Breast epithelium (tissue), 4 donors: ENCODE measurements at places on chromosomes 2 and 18. TPM values are rescaled to one million over a fixed set of nuclear protein-coding genes. Genes with fewer than 3 reads are reported as not detected.

IL1RL2 gene
- 5.9 TPM for total RNA-seq

CNDP1 gene
- total RNA-seq, result not detected

GKN2 gene
- total RNA-seq, result not detected

VAMP5 gene
- 33.8 TPM for total RNA-seq

GRCh38 chr2:203782262-203782976, 76.0 kb downstream of the CD28 start:
- no peaks in the 10 kb centered on the region for H3K27me3 ChIP-seq
- H3K4me3 ChIP-seq, result no peak overlapping the region
- no peaks in the 10 kb centered on the region for H3K4me1 ChIP-seq
- no peaks in the 10 kb centered on the region for H3K36me3 ChIP-seq
- DNase-seq, result no peak

DNA sequence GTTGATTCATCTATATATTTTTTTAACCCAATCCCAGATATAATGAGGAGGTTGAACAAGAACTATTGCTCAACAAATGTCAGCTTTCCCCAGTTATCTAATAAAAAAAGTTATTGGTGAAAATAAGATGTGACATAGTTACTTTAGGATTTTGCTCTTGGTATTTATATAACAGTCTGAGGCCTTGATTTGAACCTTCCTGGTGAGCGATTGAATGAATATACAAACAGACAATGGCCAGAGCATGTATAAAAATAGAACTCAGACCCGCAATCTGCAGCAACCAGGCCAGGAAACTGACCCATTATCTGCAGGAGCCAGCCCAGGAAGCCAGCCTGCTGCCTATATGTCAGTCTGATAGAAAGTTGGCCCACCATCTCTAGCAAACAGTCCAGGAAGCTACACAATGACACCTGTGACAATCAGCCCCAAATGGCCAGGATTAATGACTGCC, 81.6 kb downstream of the HS6ST1 start:
- DNase-seq, result no peak
- H3K4me3 ChIP-seq, result no peak overlapping the region
- no peaks in the 10 kb centered on the region for H3K36me3 ChIP-seq
- H3K4me1 ChIP-seq, result no peaks in the 10 kb centered on the region

DNA sequence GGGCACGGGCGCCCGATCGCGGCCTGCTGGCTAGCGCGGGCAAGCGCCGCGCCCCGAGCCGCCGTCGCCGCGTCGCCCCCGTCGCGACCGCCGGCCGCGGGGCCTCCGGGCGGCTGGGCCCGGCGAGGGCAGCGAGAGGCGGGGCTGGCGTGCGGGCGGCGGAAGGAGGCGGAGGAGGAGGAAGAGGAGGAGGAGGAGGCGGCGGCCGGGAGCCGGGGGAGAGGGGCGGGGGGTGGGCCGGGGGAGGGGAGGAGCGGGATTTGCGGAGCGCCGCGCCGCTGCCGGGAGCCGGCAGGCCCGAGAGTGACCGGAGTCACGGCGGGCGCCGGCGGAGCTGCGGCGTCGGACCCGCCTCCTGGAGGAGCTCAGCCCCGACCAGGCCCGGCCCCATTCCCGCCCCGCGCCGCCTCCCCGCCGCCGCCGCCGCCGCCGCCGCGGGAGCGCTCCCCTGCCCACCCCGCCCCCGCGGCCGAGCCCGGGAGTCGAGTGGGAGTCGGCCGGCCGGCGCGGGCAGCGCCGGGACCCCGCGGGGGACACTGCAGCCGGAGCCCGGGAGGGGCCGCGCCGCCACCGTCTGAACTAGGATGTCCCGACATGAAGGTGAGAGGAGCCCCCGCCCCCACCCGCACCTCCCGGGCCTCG, at the start of gene KCMF1:
Gene KCMF1 (plus strand): TSS at position 294 of the 642 bp plus-strand sequence. CDS start 291 bp downstream, at position 585.
- no peaks in the 10 kb centered on the region for H3K36me3 ChIP-seq
- H3K27me3 ChIP-seq, result no peaks in the 10 kb centered on the region
- peaks cover 4% of the 10 kb centered on the region for H3K4me1 ChIP-seq
- peak within 1 kb of the TSS; percentile 98 for H3K4me3 ChIP-seq
- peak within 1 kb of the TSS; percentile 97 for H3K27ac ChIP-seq
- DNase-seq, result peak; percentile 60

DNA sequence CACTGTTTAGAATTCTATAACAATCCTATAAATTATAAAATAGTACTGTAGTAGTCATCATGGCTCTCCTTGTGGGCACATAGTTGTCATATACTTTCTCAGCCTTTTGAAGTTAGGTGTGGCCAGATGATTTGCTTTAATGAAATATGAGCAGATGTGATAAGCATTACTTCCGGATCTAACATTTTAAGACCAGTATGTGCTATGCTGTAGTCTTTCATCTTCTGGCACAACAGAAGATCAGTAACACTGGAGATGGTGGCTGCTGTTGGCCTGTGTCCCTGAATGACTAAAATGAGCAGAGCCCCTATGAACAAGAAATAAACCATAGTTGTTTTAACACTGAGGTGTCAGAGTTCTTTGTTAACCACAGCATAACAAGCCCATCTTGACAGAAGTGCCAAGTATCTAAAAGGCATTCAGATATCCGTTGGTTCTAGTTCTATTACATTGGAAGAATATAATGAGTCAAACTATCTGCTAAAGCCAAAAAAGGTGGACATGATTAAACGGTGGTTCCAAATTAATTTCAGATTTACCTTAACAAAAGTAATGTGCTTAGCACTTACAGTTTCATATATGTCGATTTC, 6.3 kb downstream of the MEX3C start:
- peak overlapping the region; percentile 16 for H3K4me3 ChIP-seq
- no peaks in the 10 kb centered on the region for H3K4me1 ChIP-seq
- no peak for DNase-seq
- no peak overlapping the region for H3K27ac ChIP-seq

DNA sequence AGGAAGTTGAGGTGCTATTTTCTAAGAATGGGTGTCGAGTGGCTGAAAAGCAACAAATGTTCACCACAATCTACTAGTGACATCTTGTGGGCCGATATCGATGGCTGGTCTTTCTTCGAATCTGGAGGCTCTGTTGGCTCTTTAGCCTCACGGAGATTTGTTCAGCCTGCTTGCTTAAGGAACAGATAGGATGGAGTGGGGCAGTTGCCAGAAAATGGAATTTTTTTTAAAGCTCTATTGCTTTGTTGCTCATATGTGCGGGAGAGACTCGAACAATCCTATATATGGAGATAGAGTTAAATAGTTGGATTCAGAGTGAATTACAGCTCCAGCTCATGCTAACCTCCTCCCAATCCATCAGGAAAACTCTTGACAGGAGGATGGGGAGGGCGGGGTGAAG, 70.9 kb upstream of the LYPD6B start:
- H3K4me3 ChIP-seq, result no peak overlapping the region
- no peak for DNase-seq
- no peaks in the 10 kb centered on the region for H3K4me1 ChIP-seq

DNA sequence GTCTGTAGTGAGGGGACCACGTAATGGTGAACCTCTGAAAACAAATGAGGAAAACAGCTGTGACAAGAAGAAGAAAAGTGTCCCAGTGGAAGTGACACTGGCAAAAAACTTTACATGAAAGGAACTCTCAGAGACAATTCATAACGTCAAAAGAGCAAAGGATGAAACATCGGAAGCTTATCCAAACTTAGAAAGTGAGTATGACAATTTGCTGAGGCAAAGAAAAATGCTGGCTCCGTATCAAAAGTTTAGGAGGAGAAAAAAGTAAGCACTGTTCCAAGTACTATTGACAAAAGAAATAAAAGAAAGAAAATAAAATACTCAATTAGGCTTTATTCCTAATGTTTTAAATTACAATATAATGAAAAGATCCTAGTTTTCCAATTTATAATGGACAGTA, 91.3 kb downstream of the NOL10 start:
- H3K36me3 ChIP-seq, result peaks cover 9% of the 10 kb centered on the region
- H3K27me3 ChIP-seq, result no peaks in the 10 kb centered on the region
- no peak overlapping the region for H3K4me3 ChIP-seq
- H3K27ac ChIP-seq, result no peak overlapping the region
- no peak for DNase-seq
- no peaks in the 10 kb centered on the region for H3K4me1 ChIP-seq

GRCh38 chr2:96501471-96501874, 3.7 kb downstream of the NEURL3 start:
- no peak overlapping the region for H3K27ac ChIP-seq
- H3K27me3 ChIP-seq, result peaks cover 7% of the 10 kb centered on the region
- no peaks in the 10 kb centered on the region for H3K4me1 ChIP-seq
- no peaks in the 10 kb centered on the region for H3K36me3 ChIP-seq
- DNase-seq, result no peak
- H3K4me3 ChIP-seq, result no peak overlapping the region

DNA sequence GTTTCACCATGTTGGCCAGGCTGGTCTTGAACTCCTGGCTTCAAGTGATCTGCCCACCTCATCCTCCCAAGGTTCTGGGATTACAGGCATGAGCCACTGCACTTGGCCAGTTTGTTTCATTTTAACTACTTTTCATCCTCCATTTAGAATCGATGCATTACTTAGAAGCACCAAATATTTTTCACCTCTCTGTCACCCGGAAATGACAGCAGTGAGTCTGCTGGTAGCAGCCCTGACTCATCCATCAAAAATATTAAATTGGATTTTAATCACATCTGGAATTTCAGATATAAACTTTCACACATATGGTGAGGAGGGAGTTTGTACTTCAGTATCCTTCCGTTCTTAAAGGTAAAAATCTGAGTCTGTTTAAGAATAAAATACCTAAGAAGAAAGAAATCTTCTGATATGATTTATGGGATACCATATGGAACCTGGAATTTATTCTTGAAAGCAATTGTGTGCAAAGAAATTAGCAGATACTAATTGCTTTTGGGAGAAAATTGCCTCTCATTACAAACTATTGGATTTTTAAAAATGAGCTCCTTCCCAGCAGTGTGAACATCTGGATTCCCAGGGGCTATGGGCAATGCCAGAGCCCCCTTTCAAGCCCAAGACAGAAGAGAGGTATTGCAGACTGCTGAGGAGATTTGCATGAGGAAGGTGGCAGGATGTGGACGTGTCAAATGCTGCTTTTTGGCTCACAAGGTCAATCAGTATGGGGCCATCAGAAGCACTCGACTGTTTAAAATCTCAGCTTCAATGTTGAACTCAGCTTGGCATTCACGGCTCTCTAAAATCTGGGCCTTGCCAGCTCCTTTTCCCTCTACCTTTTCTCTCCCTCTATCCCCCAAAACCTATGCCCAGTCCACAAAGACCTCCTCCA, 279.5 kb upstream of the SIX2 start:
- H3K4me3 ChIP-seq, result no peak overlapping the region
- no peaks in the 10 kb centered on the region for H3K4me1 ChIP-seq
- no peak overlapping the region for H3K27ac ChIP-seq
- no peaks in the 10 kb centered on the region for H3K36me3 ChIP-seq

DNA sequence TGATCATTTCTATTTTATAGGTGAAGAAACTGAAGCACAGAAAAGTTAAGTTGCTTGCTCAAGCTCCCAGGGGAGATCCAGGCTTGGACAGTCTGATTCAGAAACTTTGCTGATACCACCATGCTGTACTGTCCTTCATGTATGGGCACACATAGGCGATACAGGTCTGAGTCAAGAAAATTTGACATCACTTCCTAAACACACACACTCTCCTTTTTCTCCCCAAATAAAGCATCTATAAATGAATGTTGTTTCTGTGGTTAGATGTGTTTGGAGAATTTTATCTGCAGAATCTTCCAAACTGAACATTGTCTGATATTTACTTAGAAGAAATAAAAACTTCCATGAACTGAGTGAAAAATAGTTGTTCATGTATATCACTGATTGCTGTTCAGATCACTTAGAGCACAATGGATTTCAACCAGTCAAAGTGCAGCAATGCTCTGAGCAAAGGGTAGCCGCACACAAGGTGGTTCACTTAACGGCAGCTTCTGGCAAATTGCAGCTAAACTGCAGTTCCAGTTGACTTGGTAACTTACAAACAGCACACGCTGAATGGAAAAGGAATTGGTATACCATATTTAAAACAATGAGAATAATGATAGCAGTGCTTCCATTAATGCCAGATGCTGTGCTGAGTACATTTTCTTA, 10.0 kb upstream of the AGFG1 start:
- H3K27ac ChIP-seq, result no peak overlapping the region
- no peaks in the 10 kb centered on the region for H3K36me3 ChIP-seq
- no peaks in the 10 kb centered on the region for H3K4me1 ChIP-seq
- H3K4me3 ChIP-seq, result no peak overlapping the region

GRCh38 chr2:208671284-208671683, 264.7 kb downstream of the PTH2R start:
- H3K27ac ChIP-seq, result no peak overlapping the region
- H3K27me3 ChIP-seq, result no peaks in the 10 kb centered on the region
- no peaks in the 10 kb centered on the region for H3K4me1 ChIP-seq
- no peaks in the 10 kb centered on the region for H3K36me3 ChIP-seq
- DNase-seq, result no peak

DNA sequence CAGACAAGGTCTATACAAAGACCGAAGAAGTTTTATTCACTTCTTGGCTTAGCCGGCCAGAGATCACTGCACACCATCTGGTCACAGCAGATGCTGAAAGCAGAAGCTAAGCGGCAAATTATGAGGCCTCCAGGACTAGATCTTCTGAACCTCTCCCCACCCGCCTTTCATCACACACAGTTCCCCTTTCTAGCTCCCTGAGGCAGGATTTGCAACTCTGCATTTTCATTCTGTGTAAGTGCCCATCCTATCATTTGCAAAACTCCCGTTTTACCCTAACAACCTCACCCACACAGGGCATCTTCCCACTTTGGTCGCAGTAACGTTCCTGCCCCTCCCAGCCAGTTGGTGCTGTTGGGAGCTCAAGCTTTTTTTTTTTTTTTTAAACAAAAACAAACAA, 3.1 kb upstream of the MOB1A start:
- no peaks in the 10 kb centered on the region for H3K36me3 ChIP-seq
- H3K27ac ChIP-seq, result no peak overlapping the region
- H3K27me3 ChIP-seq, result no peaks in the 10 kb centered on the region
- H3K4me1 ChIP-seq, result no peaks in the 10 kb centered on the region
- no peak overlapping the region for H3K4me3 ChIP-seq

DNA sequence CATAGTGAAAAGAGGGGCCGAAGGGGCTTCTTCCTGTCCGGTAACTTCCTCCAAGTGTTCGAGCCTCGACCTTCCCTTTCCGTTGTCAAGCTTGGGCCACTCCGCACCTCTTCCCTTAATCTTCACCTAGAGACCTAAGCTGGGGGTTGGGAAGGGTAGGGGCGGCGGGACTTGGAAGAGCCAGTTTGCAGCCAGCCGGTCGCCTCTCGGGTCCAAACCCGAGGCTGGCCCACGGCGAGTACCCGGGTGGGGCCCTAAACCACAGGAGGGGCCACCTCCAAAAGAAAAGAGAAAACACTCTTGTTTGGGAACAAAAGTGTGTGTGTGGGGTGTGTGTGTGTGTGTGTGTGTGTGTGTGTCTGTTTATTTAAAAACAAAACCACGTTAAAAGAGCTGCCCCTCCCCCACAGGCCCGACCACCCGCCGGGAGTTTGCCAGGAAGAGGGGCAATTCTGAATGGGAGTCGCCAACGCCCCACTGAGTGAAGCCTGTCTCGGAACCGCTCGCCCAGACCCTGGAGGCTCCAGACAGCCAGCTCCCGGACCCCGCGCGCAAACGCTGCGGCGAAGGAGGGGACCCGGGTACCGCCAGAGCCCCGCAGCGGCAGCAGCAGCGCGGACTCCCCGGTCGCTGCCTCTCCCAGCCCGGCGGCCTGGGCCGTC, 488 bp upstream of the RHOB start:
- H3K27me3 ChIP-seq, result no peaks in the 10 kb centered on the region
- H3K4me1 ChIP-seq, result peaks cover 2% of the 10 kb centered on the region
- peak overlapping the region; percentile 100 for H3K27ac ChIP-seq
- no peaks in the 10 kb centered on the region for H3K36me3 ChIP-seq

- H3K27ac ChIP-seq, result peak overlapping the region; percentile 27
- DNase-seq, result no peak
- H3K27me3 ChIP-seq, result no peaks in the 10 kb centered on the region
- no peaks in the 10 kb centered on the region for H3K36me3 ChIP-seq
Observed at GRCh38 chr2:162037028-162037795, 36.8 kb downstream of the DPP4 start.
